ENCODE measurements at places on chromosomes 6 and 20. TPM values are rescaled to one million over a fixed set of nuclear protein-coding genes. Genes with fewer than 3 reads are reported as not detected.

The PCK1 gene
- total RNA-seq: 12.0 TPM

The EDN1 gene
- 25.0 TPM for total RNA-seq

The EPPIN gene
- not detected for total RNA-seq

- peak; percentile 32 for DNase-seq
- H3K27me3 ChIP-seq: no peaks in the 10 kb centered on the region
- H3K36me3 ChIP-seq: no peaks in the 10 kb centered on the region
- H3K4me3 ChIP-seq: no peak overlapping the region
- no peak overlapping the region for H3K27ac ChIP-seq
Measured at GRCh38 chr6:102918161-102918560, 1524.7 kb downstream of the GRIK2 start.

DNA sequence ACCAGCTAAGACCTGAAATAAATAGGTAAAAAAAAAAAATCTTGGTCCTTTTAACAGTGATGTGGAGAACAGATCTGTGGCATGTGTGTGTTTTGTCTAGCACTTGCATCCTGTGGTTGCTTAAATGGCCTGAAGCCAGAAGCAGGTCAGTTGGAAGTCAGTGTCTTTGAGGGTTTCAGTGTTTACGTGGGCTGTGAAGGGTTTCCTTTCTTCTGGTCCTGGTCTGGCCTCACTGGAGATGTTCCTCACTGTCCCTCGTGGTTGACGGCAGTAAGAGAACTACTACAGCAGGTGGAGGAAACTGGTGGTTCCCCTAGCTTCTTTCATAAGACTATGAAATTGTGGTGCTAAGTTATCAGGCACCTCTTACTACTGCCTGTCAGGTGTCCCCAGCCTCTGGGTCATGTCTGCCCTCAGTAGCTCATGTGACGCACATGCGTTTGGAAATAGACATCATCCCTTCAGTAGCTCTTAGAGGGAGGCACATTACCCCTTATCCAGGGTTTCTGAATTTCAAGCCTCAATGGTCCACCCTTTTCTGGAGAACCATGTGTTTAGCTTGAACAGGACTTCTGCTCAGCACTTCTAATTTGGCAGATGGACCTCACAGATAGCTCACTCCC is 59.4 kb upstream of the SCP2D1 start:
- H3K4me3 ChIP-seq: no peak overlapping the region
- no peaks in the 10 kb centered on the region for H3K36me3 ChIP-seq
- no peak overlapping the region for H3K27ac ChIP-seq
- no peaks in the 10 kb centered on the region for H3K27me3 ChIP-seq
- DNase-seq: no peak
- H3K4me1 ChIP-seq: no peaks in the 10 kb centered on the region

DNA sequence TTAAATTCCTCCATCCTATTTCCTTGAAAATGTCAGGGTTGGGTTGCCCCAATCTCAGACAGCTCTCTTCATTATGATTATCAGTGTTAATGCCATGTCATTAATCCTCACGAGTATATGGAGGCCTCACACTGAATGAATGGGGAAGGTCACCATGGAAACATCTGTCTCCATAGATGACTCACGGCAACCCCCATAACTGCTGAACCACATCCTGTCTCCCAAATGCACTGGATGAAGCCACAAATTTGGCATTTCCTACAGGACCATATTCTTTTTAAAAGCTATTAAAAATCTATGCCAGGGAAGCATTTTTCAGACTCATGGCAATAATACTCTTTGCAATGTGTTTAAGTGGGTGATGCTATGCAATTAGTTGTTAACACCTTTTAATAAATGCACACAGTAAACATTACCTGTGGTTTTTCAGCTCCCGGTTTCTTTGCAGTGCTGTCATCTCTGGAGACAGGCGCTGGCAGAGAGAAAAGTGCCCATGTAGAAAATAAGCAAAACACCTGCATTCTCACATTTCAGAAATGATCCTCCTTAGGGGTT is 80.1 kb upstream of the PTPRK start:
- peaks cover 6% of the 10 kb centered on the region for H3K4me1 ChIP-seq
- H3K4me3 ChIP-seq: no peak overlapping the region
- no peaks in the 10 kb centered on the region for H3K36me3 ChIP-seq

DNA sequence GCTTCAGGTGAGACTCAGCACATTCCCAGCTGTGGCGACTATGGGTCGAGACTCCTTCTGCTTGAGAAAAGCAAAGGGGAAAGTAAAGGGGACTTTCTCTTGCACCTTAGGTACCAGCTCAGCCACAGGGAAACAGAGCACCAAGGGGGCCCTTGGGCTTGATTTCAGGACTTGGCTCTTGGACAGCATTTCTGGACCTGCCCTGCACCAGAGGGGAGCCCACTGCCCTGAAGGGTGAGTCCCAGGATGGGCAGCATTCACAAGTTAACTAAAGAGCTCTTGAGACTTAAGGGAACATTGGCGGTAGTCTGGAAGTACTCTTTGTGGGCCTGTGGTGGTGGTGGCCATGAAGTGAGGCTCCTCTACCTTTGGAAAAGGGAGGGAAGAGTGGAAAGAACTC is 50.3 kb upstream of the RCAN2 start:
- no peak overlapping the region for H3K4me3 ChIP-seq
- DNase-seq: no peak
- no peaks in the 10 kb centered on the region for H3K27me3 ChIP-seq
- H3K27ac ChIP-seq: no peak overlapping the region
- no peaks in the 10 kb centered on the region for H3K36me3 ChIP-seq

GRCh38 chr6:27694547-27694874 is 217.7 kb downstream of the OR2B2 start:
- no peak for DNase-seq
- H3K36me3 ChIP-seq: no peaks in the 10 kb centered on the region
- peak overlapping the region; percentile 93 for H3K4me3 ChIP-seq
- H3K27ac ChIP-seq: peak overlapping the region; percentile 95
- H3K4me1 ChIP-seq: peaks cover 9% of the 10 kb centered on the region
- no peaks in the 10 kb centered on the region for H3K27me3 ChIP-seq

DNA sequence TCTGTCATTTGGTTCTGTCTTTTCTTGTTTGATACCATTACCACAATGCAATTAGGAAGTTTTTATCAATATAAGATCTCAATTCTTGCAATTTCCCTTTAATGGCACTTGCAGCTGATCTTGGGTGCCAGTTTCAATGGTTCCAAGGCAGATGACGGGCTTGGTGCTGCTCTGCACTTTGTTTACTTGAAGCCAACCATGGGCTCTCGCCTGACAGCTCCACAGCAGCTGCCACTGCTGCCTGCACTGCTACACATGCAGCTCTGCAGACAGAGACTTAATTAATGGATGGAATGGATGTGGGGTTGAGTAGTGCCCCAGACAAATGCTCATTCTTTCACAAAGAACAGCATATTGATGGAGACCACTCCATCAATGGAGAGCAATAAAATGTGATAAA is 1024.3 kb upstream of the EPHA7 start:
- no peak for DNase-seq
- H3K27ac ChIP-seq: no peak overlapping the region
- no peaks in the 10 kb centered on the region for H3K27me3 ChIP-seq
- no peaks in the 10 kb centered on the region for H3K36me3 ChIP-seq

DNA sequence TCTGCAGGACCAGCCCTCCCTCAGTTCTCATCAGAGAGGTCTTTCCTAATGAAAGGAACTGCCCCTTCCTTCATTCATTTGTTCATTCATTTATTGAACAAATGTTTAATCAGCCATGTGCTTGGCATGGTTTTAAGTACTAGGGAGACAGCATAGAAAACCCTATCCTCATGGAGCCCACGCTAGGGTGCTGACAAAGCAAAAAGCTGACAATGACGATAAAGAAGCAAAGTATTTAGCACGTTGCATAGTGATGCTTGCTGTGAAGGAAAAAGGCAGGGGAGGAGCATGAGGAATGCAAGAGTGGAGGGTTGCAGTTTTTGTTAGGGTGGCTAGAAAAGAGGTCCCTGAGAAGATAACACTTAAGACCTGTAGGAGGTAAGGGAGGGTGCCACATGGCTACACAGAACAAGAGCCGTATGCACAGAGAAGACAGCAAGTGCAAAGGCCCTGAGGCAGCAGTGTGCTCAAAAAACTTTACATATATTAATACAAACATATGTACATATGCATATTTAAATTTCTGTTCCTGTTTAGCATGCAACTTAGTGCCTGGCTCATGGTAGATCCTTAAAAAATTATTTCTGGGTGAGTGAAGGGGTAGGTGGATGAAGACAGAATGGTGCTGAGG is 98.9 kb downstream of the EYA2 start:
- H3K36me3 ChIP-seq: no peaks in the 10 kb centered on the region
- no peaks in the 10 kb centered on the region for H3K27me3 ChIP-seq
- peaks cover 3% of the 10 kb centered on the region for H3K4me1 ChIP-seq
- H3K27ac ChIP-seq: no peak overlapping the region
- H3K4me3 ChIP-seq: no peak overlapping the region
